ENCODE measurements at places on chromosomes 7 and 10. TPM values are rescaled to one million over a fixed set of nuclear protein-coding genes. Genes with fewer than 3 reads are reported as not detected.
A peak's percentile ranks its signal among the peaks of the same experiment; 100 is the strongest.

DNA sequence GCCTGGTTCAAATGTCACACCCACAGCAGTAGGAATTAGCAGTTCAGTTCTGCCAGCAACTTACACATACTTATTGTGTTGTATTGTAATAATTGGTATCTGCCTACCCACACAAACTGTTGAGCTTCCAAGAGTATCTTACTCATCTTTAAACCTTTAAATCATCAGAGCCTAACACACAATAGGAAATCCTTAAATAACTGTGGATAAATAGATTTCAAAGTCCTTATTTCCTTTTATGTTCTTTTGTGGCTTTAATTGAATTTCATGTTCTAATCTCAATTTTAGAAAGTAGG lies 3.9 kb downstream of the CASD1 start:
- DNase-seq, result no peak

DNA sequence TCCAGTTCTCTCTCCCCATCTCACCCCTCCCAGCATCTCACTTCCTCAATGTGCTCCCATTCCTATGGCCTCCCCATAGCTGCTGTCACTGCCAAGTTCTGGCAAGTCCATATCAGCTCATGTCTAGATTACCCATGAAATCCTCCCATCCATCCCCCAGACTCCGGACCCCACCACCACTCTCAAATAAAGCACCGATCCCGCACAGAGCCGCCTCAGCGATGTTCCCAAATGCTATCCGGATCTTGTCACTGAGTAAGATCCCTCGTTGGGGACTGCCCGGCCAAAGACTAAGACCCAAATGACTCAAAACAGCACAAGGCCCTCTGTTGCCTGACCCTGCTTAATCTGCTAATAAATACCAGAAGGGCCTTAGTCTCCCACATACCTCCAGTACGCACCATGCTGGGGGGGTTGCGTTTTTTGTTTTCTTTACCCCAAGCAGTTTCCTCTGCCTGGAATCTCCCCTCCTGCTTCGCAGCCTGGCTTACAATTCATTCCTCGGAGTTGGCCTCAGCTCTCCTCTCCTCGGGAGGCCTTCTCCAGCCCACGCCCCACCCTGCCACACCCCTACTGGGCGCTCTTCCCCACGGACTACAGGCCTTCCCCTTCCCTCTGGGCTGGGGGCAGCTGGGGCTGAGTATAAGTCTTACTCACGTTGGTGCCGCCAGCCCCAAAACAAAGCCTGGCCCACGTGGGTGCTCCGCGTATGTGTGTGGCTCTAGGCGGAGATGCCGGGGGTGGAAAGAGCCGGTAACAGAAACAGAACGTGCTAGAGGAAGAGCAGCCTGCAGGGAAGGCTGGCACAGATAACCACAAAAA lies 1.8 kb upstream of the DUSP5 start:
- DNase-seq, result peak; percentile 52

- DNase-seq, result no peak
These were observed 4.7 kb upstream of the ZYX start for GRCh38 chr7:143376396-143376795.

DNA sequence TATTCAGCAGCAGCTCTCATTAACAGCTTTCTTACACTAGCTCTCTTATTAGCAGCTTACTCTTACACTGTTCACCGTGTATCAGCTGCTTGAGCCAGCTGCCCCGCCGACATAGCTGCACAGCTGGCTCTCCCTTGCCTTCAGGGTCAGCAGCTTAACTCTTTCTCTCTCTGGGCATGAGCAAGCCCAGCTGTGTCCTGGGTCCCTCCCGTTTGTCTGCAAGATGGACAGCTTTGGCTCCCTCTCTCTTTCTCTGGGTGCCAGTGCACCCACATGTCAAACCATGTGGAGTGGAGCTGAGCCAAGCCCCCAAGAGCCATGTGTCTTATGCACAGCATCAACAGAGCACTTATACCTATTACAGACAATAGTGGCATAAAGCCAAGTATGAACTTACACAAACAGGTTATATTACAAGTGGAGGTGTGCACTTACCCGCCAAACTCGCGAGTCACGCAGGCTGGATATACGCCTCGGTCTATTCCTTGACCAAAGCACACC lies 35.7 kb upstream of the MTPAP start:
- DNase-seq, result no peak

DNA sequence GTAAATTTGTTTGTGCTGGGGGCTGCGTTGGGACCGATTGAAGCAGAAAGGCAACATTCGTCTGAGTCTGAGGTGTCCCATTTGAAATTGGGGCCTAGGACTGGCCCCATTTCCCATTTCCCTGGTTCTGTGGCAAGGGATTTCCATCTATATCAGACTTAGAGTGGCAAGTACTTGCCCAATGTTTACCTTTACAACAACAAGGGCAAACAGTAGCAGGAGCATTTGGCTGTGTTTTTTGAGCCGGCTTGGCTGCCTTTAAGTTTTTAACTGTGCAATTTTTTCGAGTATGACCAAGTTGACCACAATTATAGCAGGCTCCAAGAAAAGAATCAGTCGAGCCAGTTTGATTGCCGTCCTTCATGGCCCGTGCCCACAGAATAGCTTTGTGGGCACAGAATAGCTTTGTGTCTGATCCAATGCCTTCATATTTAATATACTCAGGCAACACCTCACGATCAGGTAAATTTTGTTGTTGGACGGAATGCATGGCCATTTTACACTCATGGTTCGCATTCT lies 4.7 kb upstream of the CYP17A1 start:
- DNase-seq, result no peak

DNA sequence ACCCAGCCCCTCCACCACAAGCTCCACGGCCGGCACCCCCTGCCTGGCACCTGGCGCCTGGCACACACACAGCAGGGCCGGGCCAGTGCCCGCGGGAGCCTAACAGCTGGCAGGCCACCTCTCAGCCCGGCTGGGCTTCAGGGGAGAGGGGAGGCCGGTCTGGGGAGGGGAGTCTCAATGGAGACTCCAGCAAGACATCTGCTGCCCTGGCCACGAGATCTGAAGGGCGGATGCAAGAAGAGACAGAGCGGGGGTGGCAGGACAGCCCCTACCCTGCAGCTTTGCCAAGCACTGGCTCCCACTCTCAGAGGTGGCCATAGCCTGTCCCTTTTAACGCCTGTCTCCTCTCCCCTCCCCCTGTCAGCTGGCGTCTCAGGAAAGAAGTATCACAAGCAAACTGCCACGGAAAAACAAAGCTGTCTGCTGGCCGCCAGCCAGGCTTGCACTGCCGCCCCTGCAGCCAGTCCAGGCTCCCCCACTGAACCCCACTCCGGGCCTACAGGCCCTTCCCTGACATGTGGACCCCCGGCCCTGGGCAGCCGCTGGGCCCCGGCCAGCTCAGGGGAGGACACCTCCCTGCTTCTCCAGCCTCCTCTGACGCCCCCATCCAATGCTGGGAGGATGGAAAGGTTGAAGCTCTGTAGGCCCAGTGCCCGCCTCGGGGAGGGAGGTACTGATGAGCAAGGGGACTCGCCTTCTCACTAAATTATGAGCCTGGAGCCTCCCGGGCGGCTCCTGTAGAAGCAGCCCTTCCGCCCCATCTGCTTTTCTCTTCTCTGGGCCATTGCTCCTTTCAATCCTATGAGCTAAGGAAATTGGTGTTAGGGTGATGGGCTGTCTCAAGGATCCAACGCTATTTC lies 178.4 kb downstream of the ARHGAP12 start:
- DNase-seq, result peak; percentile 66

- no peak for DNase-seq
These were observed 137.7 kb downstream of the CHN2 start for GRCh38 chr7:29332042-29332811.

DNA sequence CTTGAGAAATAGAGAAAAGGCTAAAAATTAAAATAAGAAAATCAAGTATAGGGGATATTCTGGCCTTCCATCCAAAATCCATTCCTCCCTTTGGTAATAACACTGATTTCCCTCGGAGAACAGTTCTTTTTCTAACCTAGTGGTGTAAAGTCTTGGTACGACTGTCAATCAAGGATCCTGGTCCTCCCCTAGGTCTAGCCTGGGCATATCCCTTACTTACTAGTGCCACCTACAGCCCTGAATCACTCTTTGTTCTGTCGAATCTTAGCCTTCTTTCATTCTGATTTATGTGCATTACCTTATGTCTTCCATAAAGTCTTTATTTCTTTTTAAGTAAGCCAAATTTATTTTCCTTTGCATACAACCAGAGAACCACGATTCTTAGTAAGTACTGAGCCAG lies 298.7 kb upstream of the LRRTM3 start:
- DNase-seq, result no peak

DNA sequence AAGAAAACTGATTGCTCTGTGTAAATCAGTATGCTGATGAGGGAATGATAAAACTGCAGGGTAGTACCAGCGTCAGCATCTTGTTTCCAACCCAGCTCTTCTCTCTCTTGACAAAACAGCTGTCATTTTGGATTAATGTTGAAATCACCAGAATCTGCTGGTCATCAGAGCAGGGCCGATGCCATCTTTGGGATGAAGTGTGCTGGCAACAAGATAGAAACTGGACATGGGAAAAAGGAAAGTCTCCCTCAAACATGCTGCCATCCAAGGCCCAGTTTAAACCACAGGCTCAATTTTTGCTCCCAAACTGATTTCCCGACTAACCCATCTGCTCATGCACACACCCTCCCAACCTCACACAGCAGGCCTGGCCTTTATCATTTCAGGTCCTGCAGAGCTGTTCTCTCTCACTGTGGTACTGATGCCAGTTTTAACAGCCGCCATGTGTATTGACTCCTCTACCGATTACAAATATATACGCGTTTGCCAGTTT lies 285.2 kb downstream of the AUTS2 start:
- DNase-seq, result no peak

GRCh38 chr10:79446758-79447084 lies 1.3 kb upstream of the ZCCHC24 start:
- DNase-seq, result peak; percentile 88

Gene OR2A7
- total RNA-seq, result 0.51 TPM

Gene SFMBT2
- 9.4 TPM for total RNA-seq

Gene BTBD16
- not detected for total RNA-seq

Gene NPTX2
- 3.4 TPM for total RNA-seq

Gene GATA3
- 0.83 TPM for total RNA-seq

Gene OPN1SW
- not detected for total RNA-seq

Gene ATP6V1F
- total RNA-seq, result 119 TPM
